ENCODE measurements at places on chromosomes 5 and 9.

DNA sequence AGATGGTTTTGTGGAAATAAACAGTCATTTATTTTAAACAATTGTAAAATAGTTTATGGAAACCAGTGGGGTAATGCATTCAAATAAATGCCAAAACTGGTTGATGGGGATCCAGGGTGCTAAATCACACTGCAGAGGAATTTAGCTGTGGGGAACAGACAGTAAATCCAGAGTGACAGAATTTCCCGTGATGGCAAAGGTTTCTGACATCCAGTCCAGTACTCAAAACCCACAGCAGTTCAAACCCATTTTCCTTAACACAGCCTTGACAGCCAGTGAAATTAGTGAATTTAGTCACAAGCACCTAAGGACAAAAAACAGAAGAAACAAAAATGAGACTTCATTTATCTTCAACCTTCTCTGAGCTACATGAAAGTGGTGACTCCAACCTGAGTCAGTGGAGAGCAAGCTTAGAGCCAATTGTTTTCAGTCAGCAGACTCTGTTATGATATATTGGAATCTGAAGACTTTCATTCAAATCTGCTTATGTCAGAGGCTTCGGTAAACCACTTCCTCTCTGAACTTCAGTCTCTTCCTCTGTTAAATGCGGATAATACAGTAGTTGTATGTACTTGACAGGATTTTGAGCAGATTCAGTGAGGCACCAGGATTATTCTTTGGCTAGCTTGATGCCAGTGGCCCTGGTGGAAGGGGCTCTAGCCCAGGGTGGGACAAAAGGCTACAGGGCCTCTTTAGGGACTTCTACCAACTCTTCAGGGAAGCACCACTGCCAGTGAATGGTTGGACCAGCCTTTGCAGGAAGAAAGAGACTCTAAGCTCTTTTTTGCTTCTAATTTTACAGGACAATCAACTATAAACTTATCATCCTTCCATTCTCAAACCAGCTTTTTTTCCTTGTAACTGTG lies 185.3 kb downstream of the MAPKAP1 start:
- peak; percentile 41 for DNase-seq

- DNase-seq = no peak
These were observed 13.2 kb downstream of the MED27 start for GRCh38 chr9:132066511-132066910.

- no peak for DNase-seq
These were observed 354.5 kb upstream of the ZNF608 start for GRCh38 chr5:125100951-125101350.

GRCh38 chr9:130027533-130028365 lies 15.2 kb downstream of the FNBP1 start:
- DNase-seq = no peak

DNA sequence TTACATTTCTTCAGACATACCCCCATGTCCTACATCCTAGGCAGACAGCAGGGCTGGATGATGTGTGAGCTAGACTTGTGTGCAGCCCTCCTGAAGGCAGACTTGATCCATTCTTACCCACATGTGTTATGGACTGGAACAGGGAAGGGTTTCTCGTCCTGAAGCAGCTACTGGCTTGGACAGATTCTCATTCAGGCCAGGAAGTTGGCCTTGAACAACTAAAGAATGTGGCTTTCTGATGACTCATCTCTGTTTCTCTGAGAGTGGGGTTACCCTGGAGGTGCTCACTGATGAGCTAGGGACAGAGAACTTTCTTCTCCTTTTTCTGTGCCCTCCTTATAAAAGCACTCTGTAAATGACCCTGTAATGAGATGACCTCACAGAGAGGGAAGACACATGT lies 246.5 kb downstream of the PCSK5 start:
- no peak for DNase-seq

DNA sequence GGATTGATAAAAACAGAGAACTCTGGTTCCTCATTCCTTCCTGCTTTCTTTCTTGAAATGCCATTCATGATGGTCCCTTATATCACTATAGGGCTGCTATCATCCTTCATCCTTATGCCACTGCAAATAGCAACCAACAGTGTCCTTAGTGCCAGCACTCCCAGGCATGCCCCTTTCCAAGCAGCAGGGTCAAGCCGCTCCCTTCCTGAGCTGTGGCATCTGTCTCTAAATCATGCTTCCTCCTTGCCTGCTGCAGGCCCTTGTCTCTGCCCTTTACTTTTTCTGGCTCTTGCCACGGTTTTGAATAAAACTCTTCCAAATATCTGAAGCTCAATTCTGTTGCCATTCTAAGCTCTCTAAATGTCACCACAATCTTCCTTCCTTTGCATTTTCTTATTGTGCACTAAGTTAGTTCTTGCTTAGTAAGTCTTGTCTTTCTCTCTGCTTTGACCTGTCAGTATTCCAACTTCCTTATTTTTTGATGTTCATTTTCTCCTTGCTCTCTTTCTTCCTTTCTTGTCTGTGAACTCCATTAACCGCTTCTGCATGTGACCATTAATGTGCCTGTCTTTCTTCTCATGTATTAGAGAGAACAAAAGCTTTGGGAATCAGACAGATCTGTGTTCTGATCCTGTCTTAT lies 19.9 kb downstream of the TLR4 start:
- no peak for DNase-seq

DNA sequence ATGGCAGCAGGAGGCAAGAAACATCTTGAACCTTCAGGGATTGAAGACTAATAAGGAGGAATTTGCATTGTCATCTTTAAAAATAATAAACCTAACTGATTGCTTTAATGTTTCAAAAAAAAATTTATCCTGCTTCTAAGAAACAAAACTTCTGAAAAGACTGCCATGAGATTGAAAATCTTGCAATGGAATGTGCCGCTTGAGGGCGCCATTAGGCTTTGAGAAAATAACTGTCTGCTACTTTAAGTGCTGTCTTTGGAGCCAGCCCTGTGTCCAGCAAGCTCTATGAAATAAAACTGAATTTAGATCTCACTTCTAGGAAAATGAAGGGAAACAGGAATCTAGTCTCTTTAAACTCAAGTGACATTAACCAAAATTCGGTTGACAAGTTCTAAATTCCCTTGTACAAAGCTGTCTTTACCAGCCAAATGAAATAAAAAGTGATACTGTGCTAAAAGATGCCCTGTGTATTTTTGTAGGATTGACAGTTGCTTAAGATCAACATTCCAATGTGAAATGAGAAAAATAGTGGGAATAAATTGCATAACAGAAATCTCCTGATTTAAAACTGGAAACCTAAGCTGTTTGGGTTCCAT lies 79.4 kb downstream of the ESM1 start:
- peak; percentile 58 for DNase-seq

GRCh38 chr9:87659534-87660419 lies 66.1 kb upstream of the CTSL start:
- no peak for DNase-seq
